ENCODE measurements at places on chromosomes 3 and 15. TPM values are rescaled to one million over a fixed set of nuclear protein-coding genes. Genes with fewer than 3 reads are reported as not detected.

DNA sequence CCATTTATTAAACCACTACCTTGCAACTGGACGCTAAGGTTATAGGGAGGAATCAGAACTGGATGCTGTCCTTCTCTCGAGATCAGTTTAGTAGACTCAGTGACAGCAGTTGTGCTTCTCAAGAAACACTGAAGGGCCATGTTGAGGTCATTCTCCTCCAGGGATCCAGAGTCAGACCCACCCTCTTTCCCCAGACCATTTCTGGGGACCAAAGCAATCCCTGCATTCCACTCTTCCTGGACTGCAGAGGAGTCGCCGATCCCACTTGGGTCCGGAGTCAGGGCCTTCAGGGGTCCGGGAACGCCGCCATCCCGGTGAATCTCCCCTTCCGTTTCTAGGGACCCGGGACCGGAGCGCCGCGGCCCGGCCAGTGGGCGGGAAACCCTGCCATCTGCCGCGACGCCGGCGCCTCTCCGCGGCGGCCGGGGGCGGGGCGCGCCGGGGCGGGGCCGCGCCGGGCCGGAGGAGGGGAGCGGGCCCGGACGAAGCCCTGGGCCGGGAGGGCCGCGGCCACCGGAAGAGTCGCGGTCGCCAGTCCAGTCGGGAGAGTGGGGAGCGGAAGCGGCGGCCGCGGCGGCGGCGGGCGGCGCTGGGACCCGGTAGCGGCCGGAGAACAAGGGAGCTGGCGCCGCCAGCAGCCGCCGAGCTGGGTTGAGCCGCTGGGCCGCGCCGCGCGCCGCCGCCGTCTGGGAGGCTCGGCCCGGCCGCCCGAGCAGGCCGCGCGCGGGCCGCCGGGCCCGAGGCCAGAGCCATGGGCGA is at the start of gene DVL3:
DVL3 (plus strand) TSS at position 493 of the 759 bp plus-strand sequence; CDS start at position 752, 259 bp downstream.
- DNase-seq: peak; percentile 70

- no peak for DNase-seq
Measured at GRCh38 chr3:178393146-178393545, 143.1 kb upstream of the KCNMB2 start.

Gene GPR27
- 1.2 TPM for total RNA-seq

DNA sequence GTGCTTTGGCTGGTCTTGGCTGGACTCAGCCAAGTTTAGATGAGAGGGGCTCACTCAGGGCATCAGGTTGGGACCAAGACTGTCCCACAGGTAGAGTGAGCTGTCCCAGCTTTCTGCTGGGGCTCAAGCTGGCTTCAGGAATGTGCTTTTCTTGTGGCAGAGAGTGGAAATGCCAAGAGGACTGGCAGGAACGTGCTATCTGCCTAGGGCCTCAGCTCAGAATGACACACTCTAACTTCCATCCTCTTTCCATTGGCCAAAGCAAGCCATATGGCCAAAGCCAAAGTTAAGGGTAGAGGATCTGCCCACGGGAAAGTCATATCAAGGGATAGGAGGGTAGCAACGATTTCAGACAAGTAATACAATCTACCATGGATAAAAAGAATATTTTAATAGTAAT is 178.8 kb downstream of the ABHD5 start:
- no peak for DNase-seq

GRCh38 chr3:193310914-193311723 is 67.4 kb downstream of the ATP13A5 start:
- no peak for DNase-seq

GRCh38 chr15:96264351-96264798 is 66.1 kb upstream of the NR2F2 start:
- DNase-seq: peak; percentile 10

Gene SLC6A1
- 26.7 TPM for total RNA-seq

DNA sequence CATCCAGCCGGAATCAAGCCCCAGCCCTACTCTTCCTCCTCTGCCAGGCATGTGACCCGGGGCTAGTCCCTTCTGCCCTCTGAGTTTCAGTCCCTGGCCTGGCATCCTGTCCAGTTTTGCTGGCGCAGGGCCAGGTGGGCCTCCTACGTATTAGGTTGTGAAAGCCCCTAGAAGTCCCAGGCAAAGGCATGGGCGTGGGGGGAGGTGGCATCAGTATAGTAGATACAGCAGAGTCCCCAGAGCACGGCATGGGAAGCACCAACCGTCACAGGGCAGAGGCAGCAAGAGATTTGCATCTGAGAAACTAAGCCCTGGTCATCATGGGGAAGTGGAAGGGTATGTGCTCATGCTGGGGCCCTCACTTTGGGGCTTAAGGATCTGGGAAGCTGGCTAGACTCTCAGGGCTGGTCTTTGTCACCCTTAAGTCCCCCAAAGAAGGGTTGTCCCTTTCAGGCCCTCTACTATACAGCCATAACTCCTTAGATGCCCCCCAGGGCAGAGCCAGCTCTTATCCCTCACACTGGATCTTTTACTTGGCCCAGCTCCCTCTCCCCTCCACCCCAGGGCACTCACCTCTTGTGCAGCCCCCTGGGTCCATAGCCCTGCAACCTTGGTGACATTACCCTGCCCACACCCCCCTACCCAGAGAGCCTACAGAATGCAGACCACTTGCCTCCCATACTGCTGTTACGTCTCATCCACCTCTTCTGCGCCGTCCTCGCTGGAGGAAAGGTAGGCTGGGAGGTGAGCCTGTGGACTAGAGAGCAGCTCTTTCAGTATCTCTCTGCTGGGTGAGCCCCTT is 11.3 kb downstream of the NBEAL2 start:
- DNase-seq: no peak

DNA sequence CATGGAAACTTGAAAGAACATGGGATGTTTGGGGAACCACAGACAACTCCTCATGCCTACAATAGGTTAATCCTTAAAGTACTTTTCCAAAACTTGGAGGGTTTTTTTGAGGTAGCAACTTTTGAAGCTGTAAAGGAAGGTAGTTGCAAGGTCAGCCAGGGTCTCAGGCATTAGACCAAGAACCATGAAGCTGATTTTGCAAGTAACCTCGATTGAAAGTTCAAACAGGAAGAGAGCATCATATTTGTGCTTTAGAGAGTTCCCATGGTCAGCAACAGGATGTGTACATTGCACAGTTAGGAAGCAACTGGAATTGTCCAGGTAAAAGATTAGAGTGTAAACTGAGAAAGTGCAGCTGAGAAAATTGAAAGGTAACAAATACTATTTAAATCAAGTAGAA is 199.8 kb upstream of the NR2F2 start:
- no peak for DNase-seq

DNA sequence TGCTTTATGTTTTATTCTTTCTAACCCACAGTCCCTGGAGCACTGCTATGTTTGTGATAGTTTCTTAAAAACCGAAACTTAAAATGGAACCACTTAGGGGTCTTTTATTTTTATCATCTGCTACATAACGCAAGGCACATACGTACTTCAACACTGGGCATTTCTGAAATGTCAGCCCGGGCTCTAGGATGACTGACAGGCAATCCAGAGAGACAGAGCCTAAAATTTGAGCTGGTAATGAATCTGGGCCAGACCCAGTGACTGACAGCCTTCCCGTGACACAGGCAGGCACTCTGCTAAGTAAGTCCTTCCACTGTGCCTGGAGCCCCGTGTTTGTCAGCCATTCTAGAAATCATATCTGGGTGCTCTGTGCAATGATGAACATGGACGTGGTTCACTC is 84.6 kb downstream of the RYR3 start:
- no peak for DNase-seq

GRCh38 chr3:180466401-180467011 is 135.5 kb upstream of the TTC14 start:
- DNase-seq: no peak

DNA sequence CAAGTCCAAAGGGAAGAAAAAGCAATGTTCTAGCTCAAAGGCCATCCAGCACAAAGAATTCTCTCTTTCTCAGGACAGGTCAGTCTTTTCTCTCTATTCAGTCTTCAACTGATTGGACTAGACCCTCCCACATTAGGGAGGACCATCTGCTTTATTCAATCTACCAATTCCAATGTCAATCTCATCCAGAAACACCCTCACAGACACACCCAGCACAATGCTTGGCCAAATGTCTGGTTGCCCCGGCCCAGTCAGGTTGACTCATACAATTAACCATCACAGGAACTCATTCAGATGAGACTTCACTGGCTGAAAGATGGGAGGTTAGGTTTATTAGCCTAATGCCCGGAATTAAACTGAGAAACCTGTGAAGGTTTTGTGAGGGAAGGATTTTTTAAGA is 32.4 kb downstream of the ACAN start:
- DNase-seq: no peak

GRCh38 chr3:184946917-184947316 is 135.0 kb downstream of the VPS8 start:
- DNase-seq: peak; percentile 72

Gene ACAN
- 42.9 TPM for total RNA-seq

Gene GPR149
- total RNA-seq: 1.7 TPM

DNA sequence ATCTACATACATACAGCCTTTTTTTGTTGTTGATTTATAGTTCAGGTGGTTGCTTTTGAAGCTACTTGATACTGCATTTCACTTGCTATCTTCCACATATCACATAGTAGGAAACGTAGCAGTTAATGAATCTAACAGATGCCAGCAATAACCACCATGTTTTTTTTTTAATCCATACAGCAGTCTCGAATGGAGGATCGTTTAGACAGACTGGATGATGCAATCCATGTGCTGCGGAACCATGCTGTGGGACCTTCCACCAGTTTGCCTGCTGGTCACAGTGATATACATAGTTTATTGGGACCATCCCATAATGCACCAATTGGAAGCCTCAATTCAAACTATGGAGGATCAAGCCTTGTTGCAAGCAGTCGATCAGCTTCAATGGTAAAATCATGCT is 123.2 kb upstream of the CGNL1 start:
- DNase-seq: no peak

Gene MME
- 962 TPM for total RNA-seq

DNA sequence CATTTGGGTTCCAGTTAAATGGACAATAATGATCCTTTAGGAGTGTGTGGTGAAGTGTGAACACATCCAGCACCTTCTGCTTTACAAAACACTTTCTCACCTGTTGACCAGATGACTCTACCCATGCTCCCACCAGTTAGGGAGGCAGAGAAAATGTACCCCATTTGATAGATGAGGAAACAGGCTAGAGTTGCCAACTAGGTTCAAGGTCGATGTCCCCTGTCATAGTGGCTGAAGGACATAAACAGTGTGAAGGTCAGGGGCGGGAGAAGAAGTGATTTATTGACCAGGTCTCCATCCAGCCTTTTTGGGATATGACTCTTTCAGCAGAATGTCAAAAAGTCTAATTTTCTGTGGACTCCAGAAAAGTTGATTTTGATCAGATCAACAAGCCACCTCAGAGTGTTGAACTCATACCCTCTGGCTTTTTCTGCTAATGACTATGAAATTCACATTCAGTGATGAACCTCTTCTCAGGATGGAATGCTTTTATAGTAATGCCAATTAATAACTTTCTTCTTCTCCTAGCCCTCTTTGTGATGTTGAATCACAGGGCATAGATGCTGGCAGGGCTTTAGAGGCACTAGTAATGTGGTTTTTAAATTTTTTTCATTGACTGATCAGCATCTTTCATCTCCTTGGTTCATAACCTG is 57.5 kb downstream of the CPN2 start:
- DNase-seq: no peak

- DNase-seq: no peak
Measured at GRCh38 chr3:30180310-30181177, 425.9 kb upstream of the TGFBR2 start.

DNA sequence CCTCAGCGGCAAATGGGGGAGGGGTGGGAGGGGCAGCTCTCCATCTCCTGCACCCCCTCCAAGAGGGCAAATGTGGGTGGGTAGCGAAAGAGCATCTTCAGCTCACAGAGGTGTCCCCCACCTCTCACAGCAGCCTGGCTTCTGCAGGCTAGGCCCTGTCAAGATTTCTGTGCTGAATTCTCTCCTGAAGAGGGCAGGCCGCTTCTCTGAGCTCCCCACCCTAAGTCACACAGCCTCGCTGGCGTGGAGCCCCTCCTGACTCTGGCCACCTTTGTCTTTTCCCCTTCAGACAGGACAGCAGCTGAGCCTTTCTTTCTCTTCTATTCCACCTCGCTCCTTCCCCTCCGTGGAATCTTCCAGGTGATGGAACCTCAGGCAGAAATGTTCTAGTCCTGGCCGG is 26.3 kb upstream of the ADAMTS7 start:
- DNase-seq: no peak

- no peak for DNase-seq
Measured at GRCh38 chr3:178159691-178160220, 376.5 kb upstream of the KCNMB2 start.

Gene ROBO1
- 27.9 TPM for total RNA-seq

- no peak for DNase-seq
Measured at GRCh38 chr15:69750253-69750652, 297.6 kb downstream of the RPLP1 start.

GRCh38 chr15:59299929-59300617 is 72.6 kb downstream of the MYO1E start:
- peak; percentile 84 for DNase-seq

Gene CLRN1
- total RNA-seq: 3.4 TPM

GRCh38 chr3:119831022-119831421 is 49.1 kb downstream of the NR1I2 start:
- no peak for DNase-seq

GRCh38 chr3:25971736-25972135 is 181.8 kb downstream of the OXSM start:
- no peak for DNase-seq

DNA sequence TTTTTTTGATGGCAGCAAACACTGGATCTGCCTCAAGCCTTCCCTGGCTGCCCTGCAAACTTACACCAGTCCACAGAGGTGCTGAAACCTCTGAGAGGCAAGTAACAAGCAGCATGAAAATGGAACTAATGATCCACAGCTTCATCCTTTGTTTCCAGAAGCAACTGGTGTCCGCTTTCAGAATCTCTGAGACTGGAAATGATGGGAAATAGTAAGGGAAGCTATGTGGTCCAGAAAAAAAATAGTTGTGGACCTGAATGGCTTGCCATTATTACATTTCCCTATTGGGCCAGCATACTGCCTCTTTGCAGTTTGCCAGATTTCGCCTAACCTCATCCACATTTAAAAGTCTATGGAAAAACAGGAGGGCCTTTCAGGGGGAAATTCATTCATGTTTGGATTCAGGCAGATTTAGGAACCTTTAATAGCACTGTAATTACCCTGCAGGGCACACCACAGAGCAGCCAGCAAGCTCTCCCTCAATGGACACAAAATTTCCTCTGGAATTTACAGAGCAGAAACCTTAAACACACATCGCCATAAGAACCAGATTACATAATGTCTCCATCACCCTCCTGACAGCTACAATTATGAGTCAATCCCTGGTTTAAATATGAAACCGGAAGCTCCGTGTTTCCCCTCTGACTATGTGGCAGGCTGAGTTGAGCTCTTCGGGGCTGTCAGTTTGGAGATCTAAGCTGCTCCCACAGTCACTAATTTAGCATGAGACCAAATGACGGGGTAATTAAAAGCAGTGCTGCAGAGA is 134.4 kb downstream of the TMCO5A start:
- DNase-seq: peak; percentile 89

Gene SI
- total RNA-seq: 0.24 TPM

All from umbilical cord (tissue), 2 donors.